Glomerular endothelial cell (primary cell): ENCODE measurements at places on chromosomes 3 and 15.

GRCh38 chr15:47409600-47409999 is 307.7 kb upstream of the SEMA6D start:
- no peak for DNase-seq

GRCh38 chr3:110243081-110243480 is 828.5 kb upstream of the NECTIN3 start:
- DNase-seq, result no peak

DNA sequence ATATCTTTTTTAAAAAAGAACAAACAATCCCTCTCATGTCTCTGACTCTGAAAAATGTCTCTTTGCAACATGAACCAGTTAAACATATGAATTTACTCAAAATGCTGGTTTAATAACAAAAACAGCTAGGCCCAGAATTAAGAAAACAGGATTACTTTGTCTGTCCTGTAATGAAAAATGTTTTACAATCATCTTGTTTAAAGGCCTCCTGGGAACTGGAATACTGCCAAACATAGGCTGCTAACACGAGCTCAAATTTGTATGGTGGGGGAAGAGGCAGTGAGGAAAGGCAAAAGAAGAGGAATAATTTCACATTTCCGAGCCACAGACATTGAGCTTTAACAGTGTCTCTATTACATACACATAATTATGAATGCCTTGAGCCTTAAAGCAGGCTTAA is 61.7 kb upstream of the PPIB start:
- no peak for DNase-seq

- no peak for DNase-seq
Measured at GRCh38 chr3:155675094-155675493, 69.8 kb downstream of the PLCH1 start.

DNA sequence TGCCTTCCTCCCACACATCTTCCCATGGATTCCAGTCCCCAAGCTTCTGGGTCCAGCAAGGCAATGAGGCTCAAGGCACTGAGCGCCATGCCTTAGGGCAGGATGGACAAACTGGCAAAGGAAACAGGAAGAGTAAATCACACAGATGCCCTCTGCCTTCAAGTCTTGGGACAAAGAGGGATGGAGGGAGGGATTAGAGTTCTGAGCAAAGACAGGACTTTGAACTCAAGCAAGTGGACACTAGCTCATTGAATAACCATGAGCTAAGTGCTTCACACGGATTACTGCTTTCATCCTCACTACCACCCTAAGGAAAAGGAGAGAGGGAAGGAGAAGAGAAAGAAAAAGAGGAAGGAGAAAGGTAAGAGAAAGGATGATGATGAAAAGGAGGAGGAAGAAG is 7.6 kb upstream of the THBS1 start:
- no peak for DNase-seq

- DNase-seq, result no peak
Measured at GRCh38 chr15:57731530-57732103, 25.1 kb downstream of the POLR2M start.

- DNase-seq, result no peak
Measured at GRCh38 chr3:65746848-65747247, 291.9 kb downstream of the MAGI1 start.

DNA sequence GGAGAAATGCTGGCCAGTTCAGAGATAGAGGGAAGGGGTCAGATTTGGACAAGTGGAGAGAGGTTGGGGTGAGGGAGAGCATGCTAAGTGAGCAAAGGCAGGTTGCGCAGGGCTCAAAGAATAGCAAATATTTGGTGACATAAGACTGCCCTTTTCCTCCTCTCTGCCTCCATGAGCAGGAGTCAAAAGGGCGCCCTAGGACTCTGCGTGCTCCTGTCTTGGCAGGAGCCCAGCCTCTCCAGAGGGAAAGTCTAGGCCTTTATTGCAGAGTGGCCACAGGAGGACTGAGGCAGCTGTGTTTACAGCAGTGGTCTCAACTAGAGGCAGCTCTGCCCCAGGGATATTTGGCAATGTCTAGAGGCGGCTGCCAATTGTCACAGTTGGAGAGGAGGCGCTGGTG is 165.6 kb downstream of the FAM43A start:
- DNase-seq, result no peak

GRCh38 chr3:88150371-88150770 is 612 bp downstream of the C3orf38 start:
- DNase-seq, result no peak

GRCh38 chr3:182979674-182980191 is 605 bp downstream of the DCUN1D1 start:
- no peak for DNase-seq

GRCh38 chr3:184275961-184276910 is at the start of gene ECE2:
ECE2 (plus strand) TSS chr3:184276022; CDS start chr3:184276154, 132 bp downstream.
- no peak for DNase-seq

- DNase-seq, result no peak
Measured at GRCh38 chr3:10975695-10976234, 16.8 kb upstream of the SLC6A1 start.

- no peak for DNase-seq
Measured at GRCh38 chr3:16940769-16941700, 56.3 kb downstream of the PLCL2 start.

- no peak for DNase-seq
Measured at GRCh38 chr3:123725652-123726400, 141.0 kb upstream of the HACD2 start.
